CD8-positive, alpha-beta memory T cell (primary cell): ENCODE measurements at places on chromosomes 3 and 15.

- no peak for DNase-seq
Measured at GRCh38 chr3:58606693-58607092, 29.5 kb upstream of the FAM107A start.

DNA sequence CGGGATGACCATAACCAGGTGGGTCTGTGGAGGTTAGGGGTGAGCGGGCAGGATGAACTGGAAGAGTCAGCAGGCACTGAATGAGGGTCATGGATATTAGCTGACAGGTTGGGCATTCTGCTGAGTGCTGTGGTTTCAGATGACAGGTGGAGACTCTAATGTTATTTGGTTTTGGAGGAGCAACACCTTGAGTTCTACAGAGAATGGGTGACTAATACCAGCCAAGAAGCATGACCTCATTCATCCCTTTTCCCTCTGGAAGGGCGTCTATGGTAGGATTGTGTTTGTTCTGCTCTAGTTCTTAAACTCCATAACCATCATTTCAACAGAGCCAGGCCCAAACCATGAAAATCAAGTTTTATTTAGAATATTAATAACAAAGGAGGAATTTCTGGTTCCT is 550.7 kb upstream of the LMCD1 start:
- no peak for DNase-seq

GRCh38 chr15:72231066-72231832 is at the start of gene PKM:
Gene PKM (minus strand): TSS chr15:72231190. CDS start chr15:72219097, 12,093 bp downstream.
- DNase-seq: peak; percentile 91

DNA sequence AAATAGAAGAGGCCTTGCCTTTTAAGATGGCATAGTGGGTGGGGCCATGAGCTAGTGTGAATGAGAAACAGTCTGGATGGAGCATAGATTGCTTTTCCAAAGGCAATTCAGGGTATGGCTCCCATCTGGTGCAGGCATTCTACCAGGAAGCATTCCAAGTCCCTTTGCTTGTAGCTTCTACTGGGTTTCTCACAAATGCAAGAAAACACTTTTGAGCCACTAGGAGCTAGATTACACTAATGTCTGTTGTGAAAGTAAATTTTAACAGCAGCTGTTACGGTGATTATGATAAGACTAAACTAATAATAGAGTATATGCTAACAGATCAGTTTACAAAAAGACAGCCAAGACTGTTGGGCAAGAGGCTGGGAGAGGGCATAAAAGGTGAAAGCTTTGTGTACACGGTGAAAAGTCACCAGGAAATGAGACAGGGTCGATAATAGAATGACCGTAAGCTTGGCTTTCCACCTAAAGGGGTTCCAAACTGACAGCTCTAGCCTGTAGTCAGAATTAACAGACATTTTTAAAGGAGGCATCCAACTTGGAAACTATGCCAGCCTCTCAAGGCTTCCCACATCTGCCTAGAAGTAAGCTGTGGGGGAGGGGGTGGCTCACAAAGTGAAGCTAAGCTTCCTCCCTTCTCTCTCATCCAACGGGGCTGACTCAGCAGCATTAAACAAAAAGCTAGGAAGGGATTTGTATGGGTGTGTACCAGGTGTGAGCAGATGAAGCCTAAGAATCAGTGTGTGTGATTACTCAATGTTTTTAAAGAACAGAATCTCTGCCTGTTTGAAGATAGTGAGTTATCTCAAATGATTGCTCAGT is 61.1 kb upstream of the GPD1L start:
- no peak for DNase-seq

GRCh38 chr3:131989318-131989717 is 45.5 kb downstream of the CPNE4 start:
- DNase-seq: no peak

GRCh38 chr3:140521751-140522445 is 156.0 kb upstream of the TRIM42 start:
- no peak for DNase-seq

DNA sequence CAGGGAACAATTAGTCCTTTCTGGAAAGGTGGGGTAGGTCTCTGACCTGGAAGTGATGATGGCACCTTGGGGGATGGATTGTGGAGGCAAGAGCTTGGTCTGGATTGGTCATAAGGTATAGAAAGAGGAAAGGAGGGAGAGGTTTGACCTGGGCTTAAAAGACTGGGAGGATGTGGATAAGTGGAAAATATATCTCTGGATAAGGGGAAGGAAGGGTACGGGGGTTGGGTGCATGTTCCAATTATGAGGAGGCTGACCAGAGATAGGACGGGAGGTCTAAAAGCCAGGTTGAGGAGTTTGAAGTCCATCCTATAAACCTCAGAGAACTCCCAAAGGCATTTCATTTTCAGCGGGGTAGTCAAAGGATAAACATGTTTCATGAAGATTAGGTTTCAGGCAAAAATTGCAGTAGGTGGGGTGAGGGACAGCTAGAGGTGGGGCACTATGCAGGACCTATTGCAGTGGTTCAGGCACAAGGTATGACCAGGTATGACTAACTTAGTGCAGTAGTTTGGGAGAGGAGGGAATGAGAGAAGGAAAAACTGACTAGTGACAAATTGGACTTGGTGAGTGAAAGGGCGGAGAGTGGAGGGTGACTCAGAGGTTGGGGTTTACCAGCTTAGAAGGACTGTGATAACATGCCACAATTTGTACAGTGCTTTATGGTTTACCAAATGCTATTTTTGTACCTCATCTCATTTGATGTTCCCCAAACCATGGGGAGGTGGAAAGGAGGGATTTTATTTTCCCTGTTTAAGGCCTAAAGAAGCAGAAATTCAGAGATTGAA is 10.7 kb downstream of the PDE8A start:
- DNase-seq: no peak

GRCh38 chr3:12224181-12225147 is 64.4 kb upstream of the PPARG start:
- DNase-seq: no peak

GRCh38 chr3:149547413-149547812 is 72.9 kb downstream of the TM4SF4 start:
- DNase-seq: no peak

DNA sequence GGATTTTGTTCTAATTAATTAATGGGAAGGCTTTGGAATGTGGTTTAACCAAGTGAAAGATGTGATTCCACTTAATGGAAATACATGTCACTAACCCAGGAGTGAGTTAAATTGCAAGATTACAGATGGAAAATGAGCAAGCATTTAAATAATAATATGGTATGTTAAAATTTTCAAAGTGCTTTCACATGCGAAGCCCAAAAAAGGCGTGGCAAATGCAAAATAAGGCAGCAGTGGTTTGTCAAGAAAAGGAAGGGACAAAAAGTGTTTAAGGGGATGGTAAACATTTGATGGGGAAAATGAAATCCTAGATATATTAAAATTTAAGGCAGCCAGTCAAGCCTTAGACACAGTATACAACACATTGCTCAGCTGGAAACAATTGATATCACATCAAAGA is 2.9 kb downstream of the TICRR start:
- DNase-seq: no peak

DNA sequence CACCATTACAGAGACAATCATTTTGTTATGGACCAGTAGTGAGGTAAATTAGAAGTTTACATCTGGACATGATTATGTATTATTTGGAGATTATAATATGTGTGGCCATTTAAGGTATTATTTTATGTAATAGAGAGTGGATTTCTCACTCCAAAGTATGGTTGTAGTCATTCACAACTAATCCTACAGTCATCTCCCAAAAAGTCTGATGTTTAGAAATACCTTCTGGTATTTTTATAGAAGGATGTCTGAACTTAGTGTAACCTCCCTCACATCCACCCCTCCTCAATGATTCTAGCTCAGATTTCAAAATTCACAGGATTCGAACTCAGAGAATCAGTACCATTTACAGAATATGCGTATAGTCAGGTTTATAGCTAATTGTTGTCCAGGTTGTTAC is 346.6 kb upstream of the MEIS2 start:
- DNase-seq: no peak

DNA sequence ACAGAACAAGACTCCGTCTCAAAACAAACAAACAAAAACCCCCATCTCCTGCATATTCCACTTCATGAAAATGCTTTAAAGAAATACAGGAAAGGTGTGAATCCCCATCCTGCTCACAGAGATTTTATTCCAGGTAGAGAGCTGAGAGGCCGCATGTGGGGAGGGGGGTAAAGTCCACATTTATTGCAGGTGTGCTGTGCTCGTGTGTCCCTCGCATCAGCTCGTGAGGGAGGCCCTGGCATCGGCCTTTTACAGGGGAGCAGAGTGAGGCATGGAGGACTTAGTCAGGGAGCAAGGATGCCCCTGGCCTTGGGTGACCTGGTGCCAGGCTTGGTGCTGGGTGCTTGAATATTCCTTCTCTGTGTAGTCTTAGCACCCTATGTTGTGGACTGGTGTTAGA is 413.5 kb upstream of the C2CD4B start:
- no peak for DNase-seq

DNA sequence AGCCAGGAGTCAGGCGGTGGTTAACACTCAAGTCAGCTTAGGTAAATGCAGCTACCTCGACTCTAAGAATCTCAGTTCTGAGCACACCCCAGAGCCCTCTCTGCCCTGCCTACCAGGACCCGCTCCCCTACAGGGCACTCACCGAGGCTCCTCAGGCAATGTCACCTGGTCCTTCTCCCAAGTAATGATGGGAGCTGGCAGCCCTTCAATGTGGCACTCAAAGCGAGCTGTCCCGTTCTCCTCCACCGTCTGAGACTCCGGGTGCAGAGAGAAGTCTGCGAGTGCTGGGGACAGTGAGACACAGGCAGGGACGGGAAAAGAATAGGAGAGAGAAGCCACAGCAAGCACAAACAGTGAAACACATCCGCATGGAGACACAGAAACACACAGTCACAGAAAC is 12.7 kb downstream of the IGDCC4 start:
- DNase-seq: no peak

GRCh38 chr3:40333416-40333815 is 23.9 kb downstream of the EIF1B start:
- no peak for DNase-seq

DNA sequence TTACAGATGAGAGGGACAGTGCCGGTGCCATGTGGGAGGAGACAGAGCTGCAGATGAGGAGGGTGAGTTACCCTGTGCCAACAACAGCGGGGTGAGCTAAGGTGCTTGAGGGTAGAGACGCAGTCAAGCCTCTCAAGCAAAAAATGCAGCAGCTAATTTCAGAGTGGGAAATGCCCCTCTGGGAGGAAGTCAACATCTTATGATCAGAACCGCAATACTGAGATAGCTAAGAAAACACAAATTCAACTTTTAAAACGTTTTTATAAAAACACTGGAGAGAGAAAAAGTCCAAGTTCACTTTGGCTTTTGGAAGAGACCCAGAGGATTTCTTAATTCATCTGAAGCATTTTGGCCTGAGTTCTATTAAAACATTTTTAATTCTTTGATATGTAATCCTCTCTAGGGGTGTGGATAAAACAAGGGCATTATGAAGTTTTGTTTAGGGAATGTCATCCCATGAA is 319.2 kb downstream of the SLC9A9 start:
- DNase-seq: peak; percentile 13

DNA sequence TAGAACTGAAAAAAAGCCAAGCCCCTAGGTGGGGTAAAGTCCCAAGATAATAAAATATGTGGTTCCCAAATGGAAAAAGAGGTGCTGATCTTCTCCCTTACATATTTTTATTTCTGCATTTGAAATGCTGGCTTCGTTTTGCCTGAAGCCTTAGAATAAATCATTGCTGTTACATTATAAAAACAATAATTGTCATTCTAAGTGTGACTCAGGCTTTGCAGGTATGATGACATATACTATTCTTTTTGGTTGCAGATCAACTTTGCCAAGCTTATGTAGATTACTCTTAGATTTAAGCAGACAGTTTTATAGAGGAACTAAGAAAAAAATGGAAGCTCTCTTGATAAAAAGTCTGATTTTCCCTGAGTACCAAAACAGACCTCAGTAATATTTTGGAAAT is 7.5 kb downstream of the IDH3A start:
- DNase-seq: no peak

DNA sequence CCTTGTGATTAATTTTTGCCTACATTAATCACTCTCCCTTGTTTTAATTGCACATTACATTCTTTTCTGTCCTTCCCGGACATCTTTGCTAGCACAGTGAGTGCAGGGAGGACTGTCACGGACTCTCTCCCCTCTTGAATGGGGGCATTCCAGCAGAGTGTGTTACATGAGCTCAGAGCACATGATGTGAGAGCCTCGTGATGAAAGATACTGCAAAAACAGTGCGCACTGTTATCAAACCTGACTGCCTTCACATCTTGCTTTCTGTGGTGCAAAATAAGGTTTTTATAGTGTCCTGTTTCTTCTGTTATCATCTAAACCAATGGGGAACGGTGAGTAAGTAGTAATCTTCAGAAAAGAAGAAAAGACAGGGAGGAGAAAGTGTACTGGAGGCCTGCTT is 167.5 kb downstream of the PGPEP1L start:
- DNase-seq: no peak

GRCh38 chr15:101647251-101647650 is 4.9 kb downstream of the TM2D3 start:
- no peak for DNase-seq

DNA sequence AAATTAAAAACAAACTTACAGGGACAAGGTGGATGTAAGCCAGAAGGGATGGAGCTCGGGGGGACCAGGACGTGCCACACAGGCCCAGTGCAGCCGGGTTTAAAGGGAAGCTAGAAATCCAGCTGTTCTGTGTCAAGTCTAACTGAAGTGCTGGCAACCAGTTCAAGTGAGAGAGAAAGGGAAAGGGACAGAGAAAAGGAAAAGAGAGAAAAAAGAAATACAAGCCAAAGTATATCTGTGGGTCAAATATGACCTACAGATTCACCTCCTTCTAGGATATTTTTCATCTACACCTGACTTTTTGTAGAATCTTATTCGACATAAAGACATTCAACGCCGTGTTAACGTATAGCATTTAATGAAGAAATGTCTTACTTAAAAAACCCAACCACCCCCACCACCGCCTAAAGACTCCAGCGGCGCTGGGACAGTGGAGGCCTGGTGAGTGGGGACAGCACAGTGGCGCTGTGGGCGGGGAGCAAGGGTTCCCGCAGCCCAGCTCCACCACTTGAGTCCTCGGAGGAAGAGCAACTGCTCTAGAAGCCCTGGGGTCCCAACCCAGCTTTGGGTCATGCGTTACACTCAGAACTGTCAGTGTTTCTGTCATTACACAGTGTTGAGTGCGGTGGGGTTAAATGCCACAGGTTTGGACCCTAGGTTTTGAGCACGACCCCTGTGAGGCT is 62.3 kb downstream of the CHSY1 start:
- no peak for DNase-seq

GRCh38 chr3:20324664-20325478 is 138.9 kb upstream of the SGO1 start:
- no peak for DNase-seq

GRCh38 chr3:50245831-50246516 is 10.0 kb downstream of the GNAI2 start:
- peak; percentile 94 for DNase-seq

DNA sequence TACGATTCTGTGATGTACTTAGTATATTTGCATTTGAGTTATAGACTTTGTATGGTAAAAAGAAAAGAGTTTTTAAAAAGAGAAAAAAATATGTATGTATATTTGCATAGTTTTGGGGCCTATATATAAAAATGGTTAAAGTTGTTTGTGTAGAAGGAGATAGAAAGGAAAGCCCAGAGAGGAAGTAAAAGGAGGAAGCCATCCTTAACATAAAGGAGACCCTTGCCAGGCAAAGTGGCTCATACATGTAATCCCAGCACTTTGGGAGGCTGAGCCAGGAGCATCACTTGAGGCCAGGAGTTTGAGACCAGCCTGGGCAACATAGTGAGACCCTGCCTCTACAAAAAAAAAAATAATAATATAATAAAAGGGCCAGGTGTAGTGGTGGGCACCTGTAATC is 8.4 kb downstream of the SNAP23 start:
- DNase-seq: no peak

GRCh38 chr3:52671676-52672075 is 14.0 kb downstream of the PBRM1 start:
- DNase-seq: no peak

- no peak for DNase-seq
Measured at GRCh38 chr3:150490277-150490986, 55.9 kb downstream of the SERP1 start.
